Pons (tissue), 1 donor: ENCODE measurements at places on chromosomes 16 and 17.

DNA sequence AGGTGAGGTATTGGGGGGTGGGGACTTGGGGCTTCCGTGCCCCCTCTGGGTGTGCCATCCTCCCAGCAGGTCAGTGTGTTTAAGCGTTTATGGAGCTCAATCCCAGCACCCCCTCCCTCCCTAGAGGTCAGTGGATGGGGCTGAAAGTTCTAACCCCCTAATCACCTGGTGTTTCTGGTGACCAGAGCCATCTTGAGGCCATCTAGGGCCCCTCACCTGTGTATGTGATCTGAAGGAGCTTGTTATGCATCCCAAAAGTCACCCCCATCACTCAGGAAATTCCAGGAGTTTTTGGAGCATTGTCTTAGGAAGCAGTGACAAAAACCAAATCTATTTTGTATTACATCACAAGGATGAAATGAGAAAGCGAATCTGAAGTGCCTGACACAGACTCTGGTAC, 67.8 kb upstream of the NOL11 start:
- no peak for DNase-seq

- DNase-seq = no peak
These were observed 3.6 kb downstream of the CHD9 start for GRCh38 chr16:53058441-53058840.

DNA sequence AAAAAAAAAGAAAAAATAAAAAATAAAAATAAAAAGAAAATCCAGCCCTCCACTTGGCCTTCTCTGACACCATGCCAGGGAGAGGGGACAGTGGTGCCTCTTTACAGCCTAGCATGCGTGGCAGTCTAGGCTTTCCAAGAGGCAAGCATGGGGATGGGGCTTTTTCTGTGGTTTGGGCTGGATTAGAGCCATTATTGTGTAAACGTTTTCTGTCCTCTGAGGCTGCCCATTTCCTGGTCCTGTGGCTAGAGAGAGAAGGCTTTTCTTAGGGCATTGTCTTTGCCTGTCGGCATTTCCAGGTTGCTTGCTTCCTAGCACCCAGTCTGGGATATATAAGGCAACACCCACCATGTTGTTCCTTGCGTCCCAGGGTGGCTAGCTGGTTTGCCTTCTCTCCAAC, 2.7 kb upstream of the DHRS7B start:
- no peak for DNase-seq

DNA sequence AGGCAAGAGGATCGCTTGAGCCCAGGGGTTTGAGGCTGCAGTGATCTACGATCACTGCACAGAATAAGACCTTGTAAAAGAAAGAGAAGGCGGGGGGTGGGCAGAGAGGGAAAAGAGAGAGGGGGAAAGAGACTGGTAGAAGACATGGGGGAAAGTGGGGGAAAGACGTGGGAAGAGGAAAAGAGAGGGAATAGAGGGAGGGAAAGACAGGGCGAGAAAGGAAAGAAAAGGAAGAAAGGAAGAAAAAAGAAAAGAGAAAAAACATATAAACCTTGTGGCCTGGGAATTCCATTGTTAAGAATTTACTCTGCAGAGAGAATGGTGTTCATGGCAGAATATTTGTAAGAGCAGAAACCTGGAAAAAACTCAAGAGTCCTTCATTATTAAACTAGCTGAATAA, 120.4 kb downstream of the RMI2 start:
- DNase-seq = no peak

GRCh38 chr17:68013385-68013784, 17.1 kb upstream of the C17orf58 start:
- DNase-seq = no peak

DNA sequence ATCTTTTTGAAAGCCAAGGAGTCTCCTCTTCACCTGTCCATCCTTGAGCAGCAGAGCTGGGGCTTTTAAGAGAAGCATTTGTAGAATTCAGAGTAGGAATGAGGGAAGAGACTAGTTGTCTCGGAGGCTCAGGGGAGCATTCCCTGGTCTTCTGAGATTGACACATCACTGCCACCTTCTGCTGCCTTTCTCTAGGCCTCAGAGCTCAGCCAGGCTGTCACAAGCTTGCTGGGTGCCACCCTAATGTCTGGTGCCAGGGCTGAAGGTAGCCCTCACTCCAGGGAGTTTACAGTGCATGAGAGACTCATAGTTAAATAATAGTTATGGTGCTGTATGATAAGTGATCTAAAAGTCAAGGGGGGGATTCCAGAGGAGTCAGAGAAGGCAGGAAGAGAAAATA, 39.7 kb downstream of the B9D1 start:
- DNase-seq = no peak
